ENCODE measurements at places on chromosomes 5 and 9.
A peak's percentile ranks its signal among the peaks of the same experiment; 100 is the strongest.

GRCh38 chr9:120416781-120417427, 163.1 kb downstream of the CDK5RAP2 start:
- no peak for DNase-seq

GRCh38 chr5:127609011-127609410, 39.9 kb upstream of the CTXN3 start:
- no peak for DNase-seq

- no peak for DNase-seq
These were observed 45.0 kb upstream of the SLC28A3 start for GRCh38 chr9:84385386-84386040.

- no peak for DNase-seq
These were observed 68.5 kb downstream of the WWC1 start for GRCh38 chr5:168359820-168360460.

GRCh38 chr5:57816108-57816507, 333.5 kb upstream of the ACTBL2 start:
- no peak for DNase-seq

GRCh38 chr5:16461782-16462181, 3.8 kb downstream of the ZNF622 start:
- no peak for DNase-seq

DNA sequence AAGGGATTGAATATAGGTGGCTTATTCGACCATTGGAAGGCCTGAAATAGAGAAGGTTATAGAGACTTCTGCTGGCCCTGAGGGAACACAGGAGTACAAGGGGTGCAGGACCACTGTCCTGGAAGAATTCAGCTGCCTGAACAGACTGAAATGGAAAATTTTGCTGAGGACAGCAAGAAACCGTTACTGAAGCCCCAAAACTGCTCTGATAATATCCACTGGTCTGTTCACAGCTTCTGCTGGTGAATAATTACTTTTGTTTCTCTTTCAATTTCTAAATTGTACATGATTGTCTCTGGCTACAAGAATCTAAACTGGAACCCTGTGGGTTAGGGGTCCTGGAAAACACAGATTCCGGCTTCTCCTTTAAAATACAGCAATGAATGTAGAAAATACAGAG, 218.5 kb upstream of the CDH12 start:
- no peak for DNase-seq

GRCh38 chr5:57082441-57083067, 91.3 kb upstream of the GPBP1 start:
- no peak for DNase-seq

DNA sequence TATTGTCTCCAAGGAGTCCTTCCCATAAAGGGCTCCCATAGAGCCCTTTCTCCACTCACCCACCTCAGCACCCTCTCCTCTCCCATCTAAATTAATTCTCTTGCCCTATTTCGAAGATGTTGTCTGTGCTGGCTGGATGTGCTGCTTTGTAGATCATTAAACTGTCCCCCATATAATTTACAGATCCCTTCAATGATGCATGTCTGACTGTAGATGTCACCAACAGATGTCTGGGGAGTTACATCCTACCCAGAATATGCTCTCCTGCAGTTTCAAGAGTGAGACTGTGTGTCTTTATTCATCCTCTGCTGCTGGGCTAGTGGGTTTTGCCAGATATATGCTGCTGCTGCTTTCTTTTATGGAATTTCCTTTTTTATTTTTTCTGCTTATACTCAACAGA, 351.2 kb downstream of the MLLT3 start:
- DNase-seq = no peak

DNA sequence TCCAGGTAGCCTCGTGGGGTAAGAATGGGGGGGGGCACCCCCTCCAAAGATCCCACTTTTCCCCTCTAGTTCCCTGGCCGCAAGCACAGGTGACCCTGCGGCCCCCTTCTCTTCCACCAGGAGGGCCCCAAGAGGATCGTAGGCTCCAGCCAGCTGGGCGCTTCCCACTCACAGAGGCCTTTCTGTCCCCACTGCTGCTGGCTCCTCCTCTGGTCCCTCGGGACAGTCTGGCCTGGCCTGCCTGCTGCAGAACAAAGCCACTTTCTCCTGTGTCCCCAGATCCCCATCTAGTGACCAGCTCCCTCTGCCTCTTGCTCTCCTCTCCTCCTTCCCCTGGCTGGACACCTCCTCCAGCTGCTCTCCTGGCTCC, 534 bp upstream of the SAPCD2 start:
- no peak for DNase-seq

GRCh38 chr5:150085191-150085912, 1.0 kb downstream of the CSF1R start:
- no peak for DNase-seq

DNA sequence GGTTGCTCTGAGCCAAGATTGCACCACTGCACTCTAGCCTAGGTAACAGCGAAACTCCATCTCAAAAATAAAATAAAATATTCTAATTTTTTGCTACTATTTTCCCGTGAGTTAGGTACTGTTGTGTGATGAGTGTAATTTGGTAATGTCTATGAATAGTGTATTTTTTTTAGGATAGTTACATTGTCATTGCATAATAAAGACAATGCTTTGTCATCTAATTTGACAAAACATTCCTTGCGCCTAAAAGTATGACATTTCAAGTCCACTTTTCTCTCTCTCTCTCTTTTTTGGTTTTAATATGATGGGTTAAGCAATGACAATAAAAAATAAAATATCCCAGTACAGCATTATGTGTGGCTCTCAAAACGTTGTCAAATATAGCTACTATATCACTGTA, 29.3 kb downstream of the UBE2R2 start:
- no peak for DNase-seq

DNA sequence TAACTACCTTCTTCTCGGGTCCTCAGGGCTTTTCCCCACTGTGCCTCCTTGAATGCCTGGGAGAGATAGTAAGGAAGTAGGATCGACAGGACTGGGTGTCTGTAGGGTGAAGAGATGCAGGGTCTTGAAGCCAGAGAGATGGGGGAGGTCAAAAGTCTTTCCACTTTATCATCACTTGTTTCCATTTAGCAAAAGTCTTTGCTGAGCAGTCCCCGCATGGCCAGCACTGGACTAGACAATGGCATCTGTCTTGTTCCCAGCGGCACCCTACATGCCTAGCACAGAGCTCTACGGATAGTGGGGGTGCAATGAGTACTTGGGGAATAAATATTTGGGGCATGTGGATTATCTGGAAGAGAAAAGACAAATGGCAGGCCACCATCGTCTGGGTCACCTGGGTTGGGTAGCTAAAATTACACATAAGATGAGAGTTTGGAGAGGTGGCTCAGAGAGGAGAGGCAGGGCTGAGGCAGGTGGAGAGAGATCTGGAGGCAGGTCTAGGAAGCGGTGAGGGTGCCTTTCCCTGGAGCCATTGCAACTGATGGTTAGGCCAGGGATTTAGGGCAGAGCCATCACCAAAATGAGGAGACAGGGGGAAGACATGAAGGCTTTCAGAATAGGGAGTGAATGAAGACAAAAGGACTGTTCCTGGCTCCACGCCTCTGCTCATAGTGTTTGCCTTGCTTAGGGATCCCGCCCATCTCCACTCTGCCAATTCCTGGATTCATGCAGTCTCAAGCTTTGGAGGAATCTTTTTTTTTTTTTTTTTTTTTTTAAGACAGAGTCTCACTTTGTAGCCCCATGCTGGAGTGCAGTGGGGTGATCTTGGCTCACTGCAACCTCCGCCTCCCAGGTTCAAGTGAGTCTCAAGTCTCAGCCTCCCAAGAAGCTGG, 250.8 kb upstream of the KLF4 start:
- DNase-seq = no peak

- DNase-seq = no peak
These were observed 53.7 kb upstream of the KCNIP1 start for GRCh38 chr5:170450061-170450669.

- DNase-seq = no peak
These were observed 30.6 kb downstream of the KDM4C start for GRCh38 chr9:6788162-6789016.

DNA sequence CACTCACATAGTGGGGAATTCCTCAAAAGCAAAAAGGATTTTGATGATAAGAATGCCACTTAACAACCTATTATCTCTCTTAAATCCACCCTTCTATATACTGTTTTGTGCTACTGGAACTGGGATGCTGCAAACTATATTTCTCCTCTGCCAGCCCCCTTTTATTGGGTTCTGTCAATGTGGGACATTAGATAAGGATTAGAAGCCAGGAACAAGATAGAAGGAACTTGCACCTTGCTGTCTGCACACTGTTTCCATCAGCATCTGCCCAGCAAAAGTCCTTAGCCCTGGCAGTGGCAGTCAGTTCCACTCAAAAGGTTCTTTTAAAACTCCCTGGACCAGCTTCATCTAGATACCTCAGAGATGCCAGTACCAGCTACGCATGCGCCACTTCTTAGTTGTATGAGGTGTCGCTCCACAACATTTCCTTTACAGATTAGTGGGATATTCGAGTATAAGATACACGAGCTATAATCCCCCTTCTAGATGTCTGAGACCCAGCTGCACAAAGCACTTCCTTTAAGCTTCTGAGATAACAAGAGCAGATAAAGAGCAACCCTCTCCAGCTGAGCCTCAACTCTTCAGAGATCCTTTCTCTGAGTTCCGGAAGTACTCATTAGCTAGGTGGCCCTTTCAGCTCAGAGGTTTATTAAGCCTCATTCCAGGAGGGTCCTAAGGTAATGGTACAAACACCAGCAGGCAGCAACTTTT, 45.3 kb downstream of the CERT1 start:
- DNase-seq = no peak

- no peak for DNase-seq
These were observed 6.1 kb downstream of the ORM2 start for GRCh38 chr9:114335745-114336144.

DNA sequence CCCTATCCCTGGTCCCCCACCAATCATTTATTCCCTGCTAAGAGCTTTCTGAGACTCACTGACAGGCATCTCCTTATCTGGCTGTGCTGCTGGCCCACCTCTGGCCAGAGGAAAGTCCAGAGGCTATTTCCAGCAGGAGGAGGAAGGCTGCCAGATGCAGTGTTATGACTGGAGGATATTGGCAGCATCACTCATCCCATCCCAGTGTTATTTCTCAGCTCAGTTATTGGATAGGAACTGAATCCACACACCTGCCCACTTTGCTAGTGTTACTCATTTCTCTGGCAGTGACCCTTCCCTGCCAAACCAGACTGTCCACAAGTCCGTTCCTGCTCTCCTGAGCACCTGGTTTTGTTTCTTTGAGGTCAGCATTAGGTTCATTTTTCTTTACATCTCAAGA, 228.2 kb downstream of the GRIA1 start:
- no peak for DNase-seq

GRCh38 chr5:42720251-42720650, 36.4 kb upstream of the CCDC152 start:
- peak; percentile 27 for DNase-seq

DNA sequence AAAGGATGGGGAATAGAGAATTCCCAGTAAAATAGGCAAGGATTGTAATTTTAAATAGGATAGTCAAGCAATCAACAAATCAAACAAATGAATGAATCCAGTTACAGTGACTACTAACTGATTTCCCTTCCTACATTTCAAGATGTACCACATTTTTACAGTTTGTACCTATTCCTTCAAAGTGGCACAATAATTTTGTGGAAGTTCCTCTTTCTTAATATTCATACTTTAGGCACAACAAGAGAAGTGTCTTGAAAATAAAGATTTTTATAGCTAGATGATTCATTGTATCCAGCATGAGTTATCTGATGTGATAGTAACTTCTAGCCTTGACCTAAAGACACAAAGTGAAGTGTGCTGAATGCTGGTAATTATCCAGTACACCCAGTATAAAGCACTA, 122.2 kb upstream of the ACOT12 start:
- DNase-seq = no peak

DNA sequence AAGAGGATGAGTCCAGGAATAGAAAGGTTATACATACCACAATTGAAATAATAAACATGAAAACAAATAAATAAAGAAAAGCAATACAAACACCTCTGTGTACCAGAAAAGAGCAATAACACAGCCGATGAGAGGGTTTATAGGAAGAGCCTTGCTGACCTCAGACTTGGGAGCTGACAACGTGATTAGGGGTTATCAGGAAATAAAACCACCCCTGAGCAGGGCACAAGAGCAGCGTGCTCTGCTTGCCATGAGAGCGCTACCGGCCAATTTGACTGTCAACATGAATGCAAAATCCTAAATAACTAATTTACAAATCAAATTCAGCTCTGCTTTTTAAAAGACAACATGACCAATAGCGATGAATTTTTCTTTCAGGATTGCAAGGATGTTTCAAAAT, 2.6 kb upstream of the FREM1 start:
- DNase-seq = no peak

- DNase-seq = no peak
These were observed 170.4 kb downstream of the ZDHHC21 start for GRCh38 chr9:14522627-14523379.

GRCh38 chr5:138230261-138230660, 17.1 kb upstream of the CDC23 start:
- DNase-seq = no peak

DNA sequence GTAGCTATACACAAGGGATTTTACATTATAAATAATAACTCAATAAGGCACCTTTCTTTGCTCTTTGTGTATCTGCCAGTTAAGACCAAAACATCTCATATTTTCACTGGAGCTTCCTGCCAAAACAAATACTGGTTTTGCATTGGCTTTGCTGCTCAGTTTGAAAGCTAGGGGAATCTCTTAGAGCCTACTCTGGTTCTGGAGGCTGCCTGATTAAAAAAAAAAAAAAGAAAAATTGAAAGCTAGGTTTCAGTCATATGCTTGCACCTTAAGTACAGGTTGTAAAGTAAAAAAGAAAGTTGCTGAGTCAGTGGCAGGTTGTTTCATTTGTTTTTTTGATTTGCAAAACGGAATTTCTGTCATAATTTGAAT, 2.3 kb downstream of the DENND4C start:
- DNase-seq = no peak

DNA sequence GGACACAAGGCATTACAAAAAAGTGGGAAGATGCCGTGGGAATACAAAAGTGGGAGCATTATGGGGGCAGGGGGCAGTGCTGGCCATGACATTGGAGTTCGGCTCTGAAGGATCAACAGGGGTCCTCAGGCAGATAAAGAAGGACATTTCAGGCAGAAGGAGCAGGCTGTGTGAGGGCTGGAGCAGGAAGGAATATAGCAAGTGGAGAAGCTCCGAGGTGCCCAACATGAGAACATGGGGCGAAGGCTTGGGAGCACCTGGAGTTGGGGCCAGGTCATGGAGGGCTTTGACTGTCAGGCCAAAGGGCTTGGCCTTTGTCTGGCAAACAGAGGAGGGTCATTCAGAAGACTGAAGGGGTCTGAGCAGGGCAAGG, 2.5 kb downstream of the B4GALT7 start:
- DNase-seq = no peak

GRCh38 chr9:95148208-95148520, 169.3 kb downstream of the FANCC start:
- DNase-seq = no peak

GRCh38 chr9:133604214-133604613, 5.0 kb downstream of the FAM163B start:
- peak; percentile 9 for DNase-seq

DNA sequence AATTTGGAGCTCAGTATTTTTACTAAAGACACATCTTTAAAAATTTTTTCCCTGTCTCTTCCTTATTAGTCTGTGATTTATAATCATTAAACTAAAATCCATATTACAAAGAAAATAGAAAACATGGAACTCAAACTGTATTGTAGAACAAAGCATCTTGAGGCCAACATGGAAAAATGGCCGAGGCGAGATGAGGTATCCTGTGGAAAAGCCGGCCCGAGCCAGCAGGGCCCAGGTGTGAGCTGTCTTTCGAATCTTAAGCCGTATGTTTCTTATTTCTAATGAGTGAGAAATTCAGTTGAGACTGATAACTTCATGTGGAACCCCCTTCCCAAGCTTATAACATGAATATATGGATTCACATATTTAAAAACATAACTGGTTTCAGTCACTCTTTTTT, 170.4 kb upstream of the OTULINL start:
- DNase-seq = no peak
